H1 (cell line): ENCODE measurements at places on chromosomes 2 and 18.

GRCh38 chr2:1511455-1511854 lies 98.2 kb downstream of the TPO start:
- DNase-seq: no peak

GRCh38 chr2:80073134-80073561 lies 231.4 kb downstream of the LRRTM1 start:
- no peak for DNase-seq

- DNase-seq: no peak
These were observed 65.1 kb downstream of the CAB39 start for GRCh38 chr2:230777721-230778120.

DNA sequence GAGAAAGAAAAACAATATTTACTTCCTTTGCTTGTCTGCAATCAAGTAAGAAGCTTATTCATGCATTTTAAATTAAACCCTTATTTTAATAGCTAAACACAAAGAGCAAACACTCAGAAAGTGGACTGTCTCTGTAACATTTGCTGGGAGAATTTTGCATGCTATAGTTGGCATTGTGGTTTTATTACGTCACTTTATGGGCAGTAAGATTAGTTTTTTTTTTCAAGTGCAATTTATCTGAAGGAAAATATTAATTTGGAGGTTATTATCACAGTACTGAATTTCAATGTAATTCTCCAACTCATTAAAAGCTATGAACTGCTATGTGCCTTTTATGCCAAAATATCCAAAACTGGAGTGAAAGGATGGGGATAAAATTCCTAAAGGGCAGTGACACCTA lies 103.3 kb downstream of the TMEFF2 start:
- DNase-seq: no peak

DNA sequence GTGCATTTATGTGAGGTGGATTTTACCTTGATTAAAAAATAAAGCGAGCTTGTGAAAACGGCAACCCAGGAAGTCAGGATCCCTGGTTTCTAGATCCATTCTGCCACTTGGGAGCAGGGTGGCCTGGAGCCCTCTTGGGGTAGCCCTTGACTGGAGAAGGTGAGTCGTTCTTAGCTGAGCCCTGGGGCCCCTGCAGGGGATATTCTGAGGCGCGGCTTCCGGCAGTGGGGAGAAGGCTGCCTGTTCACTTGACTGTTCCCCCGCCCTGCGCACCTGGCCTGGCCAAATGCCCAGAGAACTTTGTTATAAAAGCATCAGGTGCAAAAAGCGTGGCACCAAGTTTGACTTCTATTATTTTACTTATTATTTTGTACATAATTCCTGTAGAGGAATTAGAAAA lies 221.9 kb downstream of the DYSF start:
- no peak for DNase-seq
